ENCODE measurements at places on chromosomes 4 and X.

DNA sequence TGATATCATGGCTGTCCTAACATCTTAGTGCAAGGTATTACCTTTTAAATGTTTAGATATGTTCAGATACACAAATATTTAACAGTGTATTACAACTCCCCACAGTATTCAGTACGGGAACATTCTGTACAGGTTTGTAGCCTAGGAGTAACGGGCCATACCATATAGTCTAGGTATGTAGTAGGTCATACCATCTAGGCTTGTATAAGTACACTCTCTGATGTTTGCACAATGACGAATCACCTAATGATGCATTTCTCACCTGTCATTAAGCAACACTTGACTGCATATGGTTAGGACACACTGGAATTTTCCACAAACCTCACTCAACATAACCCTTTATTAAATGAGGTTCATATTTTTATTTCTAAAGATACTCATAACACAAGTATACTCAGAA, 67.7 kb downstream of the THOC2 start:
- no peak for DNase-seq

DNA sequence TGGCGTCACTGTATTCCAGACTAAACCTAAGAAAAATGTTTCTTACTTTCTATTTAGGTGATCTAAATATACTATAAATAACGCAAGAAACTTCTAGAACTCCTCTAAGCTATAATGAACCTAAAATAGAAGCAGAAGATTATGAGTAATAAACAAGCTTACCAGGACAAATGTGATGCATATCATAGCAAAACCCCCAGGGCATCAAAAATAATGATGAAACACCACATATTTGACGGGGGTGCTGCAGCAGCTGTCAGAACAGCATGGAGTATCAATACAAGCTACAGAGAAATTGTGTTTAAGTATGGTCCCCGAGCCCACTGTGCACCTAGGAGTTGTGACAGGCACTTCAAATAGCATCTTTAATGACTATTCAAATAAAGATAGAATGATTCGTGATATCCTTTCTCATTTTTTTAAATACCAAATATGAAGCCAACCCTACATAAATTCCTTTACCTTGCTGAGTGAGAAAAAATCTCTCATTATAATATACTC, 337.3 kb downstream of the CENPC start:
- DNase-seq, result no peak

DNA sequence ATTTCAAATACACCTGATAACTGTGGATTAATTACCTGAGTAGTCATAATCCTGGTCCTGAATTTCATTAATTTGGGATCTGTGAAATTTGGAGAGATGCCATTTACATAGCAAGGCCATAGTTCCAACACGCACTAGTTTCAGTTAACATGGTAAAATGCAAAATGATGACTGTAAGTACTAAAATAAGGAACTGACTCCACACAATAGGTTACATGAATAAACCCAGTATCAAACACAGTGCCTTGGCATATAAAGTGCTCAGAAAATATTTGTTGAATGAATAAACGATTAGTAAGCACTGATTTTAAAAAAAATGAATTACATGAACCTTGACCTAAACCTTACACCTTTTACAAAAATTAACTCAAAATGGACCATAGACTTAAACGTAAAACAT, 9.0 kb downstream of the FBXO8 start:
- DNase-seq, result no peak

DNA sequence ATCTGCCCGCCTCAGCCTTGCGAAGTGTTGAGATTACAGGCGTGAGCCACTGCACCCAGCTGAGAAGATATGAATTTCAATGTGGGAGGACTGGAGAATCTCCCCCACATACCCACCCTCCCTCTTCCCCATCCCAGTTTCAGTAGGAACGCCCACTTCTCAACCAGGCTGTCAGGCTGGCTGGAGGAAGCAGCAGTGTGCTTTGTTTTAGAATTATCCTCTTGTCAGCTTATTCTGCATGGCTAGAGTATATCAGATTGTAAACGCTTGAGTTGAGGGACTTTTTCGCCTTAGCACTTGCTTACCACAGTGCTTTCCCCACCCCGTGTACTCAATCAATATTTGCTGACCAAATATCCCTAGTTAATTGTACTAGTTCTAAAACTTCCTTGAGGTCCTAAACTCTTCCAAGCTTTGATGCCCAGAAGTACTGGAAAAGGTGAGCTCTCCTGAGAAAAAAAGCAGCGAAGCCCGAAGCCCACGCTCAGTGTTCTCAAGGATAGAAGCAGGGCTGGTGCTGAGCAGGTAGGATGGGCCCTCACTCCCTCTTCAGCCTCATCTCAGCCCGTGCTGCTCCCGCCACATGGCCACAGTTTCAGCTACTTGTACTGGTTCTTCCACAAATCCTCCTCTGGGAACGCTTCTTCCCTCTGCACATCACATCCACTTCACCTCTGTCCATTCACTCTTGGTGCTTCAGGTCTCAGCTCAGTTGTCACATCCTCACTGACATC, 7.3 kb upstream of the ARHGAP10 start:
- DNase-seq, result no peak

DNA sequence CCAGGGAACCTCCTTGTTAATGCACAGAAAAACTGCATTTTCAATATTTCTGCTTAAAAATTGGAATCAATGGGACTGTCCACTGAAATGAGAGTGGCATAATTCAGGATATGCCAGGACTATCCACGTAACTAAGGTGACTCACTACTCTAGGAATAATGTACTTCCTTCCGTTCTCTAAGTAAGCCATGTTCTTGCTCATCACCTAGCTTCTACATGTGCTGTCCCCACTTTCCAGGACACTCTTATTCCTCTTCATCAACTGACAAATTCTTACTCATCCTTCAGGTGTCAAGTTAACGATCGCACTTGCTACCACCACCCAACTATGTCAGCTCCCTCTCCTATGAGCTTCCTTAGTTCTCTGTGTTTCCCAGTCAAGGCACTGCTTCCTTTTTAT, 342.8 kb upstream of the F9 start:
- no peak for DNase-seq

GRCh38 chr4:4651811-4652755, 110.2 kb upstream of the STX18 start:
- DNase-seq, result no peak

DNA sequence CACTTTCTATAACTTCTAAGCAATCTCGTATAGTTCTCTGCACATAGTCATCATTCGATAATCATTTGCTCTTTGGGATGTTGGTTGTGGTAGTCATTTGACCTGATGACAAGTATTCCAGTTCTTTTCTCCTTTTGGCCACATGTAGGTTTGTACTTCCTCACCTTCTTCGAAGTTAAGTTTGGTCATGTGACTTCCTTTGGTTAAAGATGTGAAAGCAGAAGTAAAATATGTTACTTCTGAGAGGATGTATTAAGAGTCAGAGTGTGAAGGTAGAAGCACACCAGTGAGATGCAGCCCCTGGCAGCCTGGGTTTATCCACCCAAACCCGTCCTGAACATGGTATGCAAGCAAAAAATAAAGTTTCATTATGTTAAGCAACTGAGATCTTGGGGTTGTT, 48.9 kb upstream of the ZNF518B start:
- DNase-seq, result no peak

GRCh38 chr4:76993787-76994641, 44.5 kb downstream of the SEPTIN11 start:
- peak; percentile 26 for DNase-seq

DNA sequence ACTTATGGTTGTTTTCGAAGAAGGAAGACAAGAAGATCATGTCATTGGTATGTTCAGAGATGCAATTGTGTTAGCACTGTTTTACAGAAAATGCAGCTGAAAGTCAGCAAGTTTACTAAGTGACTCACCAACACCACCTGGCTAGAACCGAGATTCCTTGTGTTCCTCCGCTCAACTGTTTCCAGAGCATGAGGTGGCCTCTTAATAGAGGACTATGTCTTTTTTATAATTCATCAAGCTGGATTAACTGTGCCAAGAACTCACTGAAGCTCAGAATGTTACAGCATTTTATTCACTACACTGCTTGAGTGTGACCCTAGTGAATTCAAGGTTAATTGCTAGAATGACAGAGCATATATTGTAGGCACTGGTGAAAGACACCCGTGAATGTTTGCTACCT, 1573.5 kb upstream of the TENM3 start:
- no peak for DNase-seq

- no peak for DNase-seq
These were observed 1.0 kb downstream of the HMGB2 start for GRCh38 chr4:173332963-173333657.

- DNase-seq, result no peak
These were observed 184.2 kb downstream of the KDR start for GRCh38 chr4:54940996-54941865.

- no peak for DNase-seq
These were observed 316.2 kb downstream of the ANKRD50 start for GRCh38 chr4:124396333-124396732.

DNA sequence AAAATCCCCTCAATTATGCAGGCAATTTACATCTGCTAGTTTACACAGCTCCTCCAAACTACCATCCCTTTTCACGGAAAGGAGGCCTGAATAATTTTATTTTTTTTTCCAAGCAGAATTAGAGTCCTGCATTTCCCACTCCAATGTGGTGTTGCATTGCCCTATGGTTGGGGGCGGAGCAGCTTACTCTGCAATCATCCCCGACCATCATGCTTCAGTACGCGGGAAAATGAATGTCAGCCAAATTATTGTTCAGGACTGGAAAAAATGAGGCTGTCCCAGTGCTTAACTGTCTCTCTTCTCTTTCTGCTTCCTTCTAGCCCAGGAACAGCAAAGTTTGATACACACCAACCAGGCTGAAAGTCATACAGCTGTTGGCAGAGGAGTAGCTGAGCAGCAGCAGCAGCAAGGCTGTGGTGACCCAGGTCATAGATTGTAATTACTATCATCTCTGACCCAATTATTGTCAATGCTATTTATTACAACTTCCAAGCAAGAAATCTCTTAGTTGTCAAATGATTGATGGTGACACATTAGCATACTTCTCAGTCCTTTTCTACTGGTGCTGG, 28.3 kb downstream of the MMRN1 start:
- DNase-seq, result no peak

DNA sequence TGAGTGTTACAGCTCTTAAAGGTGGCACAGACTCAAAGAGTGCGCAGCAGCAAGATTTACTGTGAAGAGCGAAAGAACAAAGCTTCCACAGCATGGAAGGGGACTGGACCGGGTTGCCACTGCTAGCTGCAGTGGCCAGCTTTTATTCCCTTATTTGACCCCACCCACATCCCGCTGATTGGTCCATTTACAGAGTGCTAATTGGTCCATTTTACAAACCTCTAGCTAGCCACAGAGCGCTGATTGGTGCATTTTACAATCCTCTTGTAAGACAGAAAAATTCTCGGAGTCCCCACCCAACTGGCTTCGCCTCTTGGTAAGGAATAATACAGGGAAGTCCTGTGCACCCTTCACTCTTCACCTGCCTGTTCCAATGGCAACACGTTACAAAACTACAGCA, 1.9 kb upstream of the SHROOM2 start:
- DNase-seq, result no peak

GRCh38 chrX:68273887-68274286, 159.4 kb downstream of the OPHN1 start:
- DNase-seq, result no peak

DNA sequence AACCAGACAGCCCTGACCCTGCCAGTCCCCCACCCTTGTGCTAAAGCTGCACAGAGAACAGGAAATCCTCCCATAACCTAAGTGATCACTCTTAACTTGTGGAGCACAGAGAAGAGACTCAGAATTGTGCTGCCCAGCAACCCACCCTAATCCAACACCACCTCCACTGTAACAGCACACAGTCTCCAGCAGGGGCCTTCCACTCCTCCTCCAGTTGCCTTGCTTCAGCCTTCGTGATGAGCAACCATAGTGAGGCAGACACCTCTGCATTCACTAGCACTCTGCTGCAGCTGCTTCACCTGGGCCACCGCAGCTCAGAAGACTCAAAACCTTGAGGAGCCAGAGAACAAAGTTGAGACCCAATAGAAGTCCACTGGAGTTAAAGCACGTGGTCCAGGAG, 7.9 kb upstream of the UGT2B4 start:
- DNase-seq, result no peak

DNA sequence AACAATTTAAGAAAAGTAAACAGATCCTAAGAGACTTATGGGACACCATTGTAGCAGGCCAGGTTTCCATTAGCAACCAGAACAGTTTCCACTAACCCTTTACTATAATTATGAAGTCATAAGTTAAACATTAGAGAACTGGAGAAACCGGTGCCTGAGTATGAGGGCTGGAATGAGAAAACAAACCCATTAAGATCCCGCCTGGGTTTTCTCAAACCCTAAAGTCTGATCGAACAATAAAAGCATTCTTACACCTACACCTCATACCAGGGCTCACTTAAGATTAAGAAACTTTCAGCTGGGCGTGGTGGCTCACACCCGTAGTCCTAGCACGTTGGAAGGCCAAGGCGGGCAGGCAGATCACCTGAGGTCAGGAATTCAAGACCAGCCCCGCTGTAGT, 13.7 kb upstream of the DHX15 start:
- DNase-seq, result no peak

DNA sequence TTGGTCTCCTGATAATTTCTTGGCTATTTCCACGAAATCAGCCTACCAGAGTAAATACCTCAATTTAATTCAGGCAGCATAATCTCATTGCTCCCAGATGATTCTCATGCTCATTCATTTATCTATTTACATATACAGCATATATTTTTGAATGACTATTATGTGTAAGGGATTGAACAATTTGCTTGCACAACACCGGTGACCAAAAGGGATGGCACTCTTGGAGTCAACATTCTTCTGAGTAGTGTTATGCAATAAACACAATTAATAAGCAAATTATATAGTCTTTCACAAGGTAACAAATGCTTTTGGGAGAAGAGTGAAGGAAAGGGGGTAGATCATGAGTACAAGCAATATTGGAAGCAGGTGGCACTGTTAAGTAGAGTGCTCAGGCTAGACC, 1015.3 kb downstream of the ARAP2 start:
- DNase-seq, result no peak

DNA sequence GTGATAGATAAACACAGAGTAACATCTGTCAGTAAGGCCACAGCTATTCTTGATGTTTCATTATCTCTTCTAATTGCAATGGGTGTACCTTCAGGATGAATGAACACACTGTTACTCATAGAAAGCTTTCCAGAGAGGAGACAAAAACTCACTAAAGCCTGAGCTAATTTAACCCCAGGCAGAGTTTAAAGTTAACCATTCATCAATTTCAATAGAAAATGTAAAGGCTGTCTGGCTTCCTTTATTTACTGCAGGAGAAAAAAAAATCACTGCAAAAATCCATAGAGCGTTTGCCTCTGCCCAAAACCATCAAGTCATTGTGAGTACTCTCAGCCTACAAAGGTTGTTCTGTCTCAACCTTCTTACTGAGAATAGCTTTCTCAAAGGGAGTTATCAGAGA, 376.9 kb downstream of the PPP4R3C start:
- DNase-seq, result no peak

Data from stimulated activated CD8-positive, alpha-beta memory T cell treated with anti-CD3 and anti-CD28 coated beads, Interleukin-12 subunit alpha, Interleukin-12 subunit beta, amount 100 ng/mL, for 1 hour (primary cell).